Effector CD8-positive, alpha-beta T cell (primary cell): ENCODE measurements at places on chromosomes 2 and 18.

- DNase-seq, result no peak
Measured at GRCh38 chr2:46997884-46998283, 82.3 kb upstream of the MCFD2 start.

GRCh38 chr2:40093021-40093675, 314.1 kb upstream of the THUMPD2 start:
- no peak for DNase-seq

DNA sequence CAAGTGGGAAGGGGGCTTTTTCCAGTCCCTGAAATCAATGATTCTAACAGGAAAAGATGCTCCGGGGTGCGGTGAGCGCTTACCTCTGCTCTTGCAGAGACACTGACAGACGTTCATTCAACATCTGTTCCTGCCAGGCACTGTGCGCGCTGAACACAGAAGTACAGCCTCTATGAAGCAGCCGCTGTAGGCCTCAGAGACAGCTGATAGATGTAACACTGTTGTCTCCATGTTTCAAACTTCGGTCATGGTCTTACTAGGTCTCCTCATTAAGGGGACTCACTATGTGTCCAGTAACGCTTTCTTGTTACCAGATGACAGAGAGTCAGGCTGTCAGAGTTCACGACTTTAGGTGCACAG, 649 bp upstream of the CLIP4 start:
- no peak for DNase-seq

GRCh38 chr18:12011957-12012549, 30.7 kb downstream of the IMPA2 start:
- DNase-seq, result no peak

DNA sequence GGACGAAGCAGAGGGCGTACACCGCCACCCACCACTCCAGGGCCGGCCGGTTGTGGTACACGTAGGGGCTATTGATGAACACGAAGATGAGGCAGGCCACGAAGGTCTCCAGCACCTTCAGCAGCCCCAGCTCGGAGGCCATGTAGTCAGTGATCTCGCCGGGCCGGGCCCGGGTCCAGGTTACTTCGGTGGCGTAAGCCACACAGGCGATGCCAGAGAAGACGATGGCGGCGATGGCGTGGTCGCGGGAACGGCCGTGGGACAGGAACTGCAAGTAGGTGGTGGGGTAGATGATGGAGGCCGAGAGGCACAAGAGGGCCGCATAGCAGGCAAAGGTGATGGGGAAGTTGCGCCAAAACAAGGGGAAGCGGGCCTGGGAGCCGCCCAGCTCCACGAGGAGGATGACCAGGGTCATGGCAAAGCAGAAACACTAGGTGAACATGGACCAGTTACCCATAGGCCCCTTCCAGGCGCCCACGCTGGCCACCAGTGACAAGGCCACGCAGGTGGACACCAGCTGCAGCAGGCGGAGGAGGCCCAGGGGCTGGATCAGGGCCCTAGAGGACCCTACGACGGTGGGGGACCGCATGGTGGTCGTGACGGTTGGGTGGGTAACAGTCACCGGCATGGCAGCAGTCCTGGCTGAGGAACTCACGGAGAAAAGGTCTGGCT, 128.4 kb upstream of the FAM98A start:
- no peak for DNase-seq

DNA sequence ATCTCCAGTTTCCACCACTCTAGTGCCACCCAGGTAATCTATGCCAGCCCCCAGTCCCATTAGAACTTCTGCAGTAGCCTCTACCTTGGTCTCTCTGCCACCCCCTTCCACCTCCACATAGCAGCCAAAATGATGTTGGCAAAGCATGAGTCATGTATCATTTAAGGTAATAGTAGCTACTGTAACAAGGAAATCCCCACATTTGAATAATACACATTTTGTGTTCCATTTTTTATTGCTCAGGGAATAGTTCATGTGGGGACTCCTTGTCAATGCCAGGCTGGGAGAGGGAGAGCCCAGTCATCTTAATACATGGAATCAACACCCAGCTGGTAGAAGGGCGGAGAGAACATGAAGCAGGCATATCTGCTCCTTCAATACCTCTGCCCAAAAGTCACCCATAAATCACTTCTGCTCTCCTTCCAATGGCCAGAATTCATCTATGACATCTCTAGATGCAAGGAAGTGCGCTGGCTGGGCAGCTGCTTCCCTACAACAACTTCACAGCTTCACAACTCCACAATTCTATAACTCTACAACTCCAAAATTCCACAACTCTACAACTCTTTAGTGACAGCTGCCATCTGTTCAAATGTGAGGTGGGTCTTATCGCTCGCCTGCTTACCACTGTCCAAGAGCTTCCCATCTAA, 70.6 kb upstream of the GLS start:
- DNase-seq, result no peak

GRCh38 chr2:229438430-229439159, 167.5 kb upstream of the PID1 start:
- no peak for DNase-seq

GRCh38 chr2:46984040-46984439, 68.4 kb upstream of the MCFD2 start:
- DNase-seq, result no peak

- no peak for DNase-seq
Measured at GRCh38 chr18:3748086-3748485, 298.1 kb downstream of the TGIF1 start.

- DNase-seq, result no peak
Measured at GRCh38 chr2:80893711-80894110, 589.2 kb upstream of the LRRTM1 start.

DNA sequence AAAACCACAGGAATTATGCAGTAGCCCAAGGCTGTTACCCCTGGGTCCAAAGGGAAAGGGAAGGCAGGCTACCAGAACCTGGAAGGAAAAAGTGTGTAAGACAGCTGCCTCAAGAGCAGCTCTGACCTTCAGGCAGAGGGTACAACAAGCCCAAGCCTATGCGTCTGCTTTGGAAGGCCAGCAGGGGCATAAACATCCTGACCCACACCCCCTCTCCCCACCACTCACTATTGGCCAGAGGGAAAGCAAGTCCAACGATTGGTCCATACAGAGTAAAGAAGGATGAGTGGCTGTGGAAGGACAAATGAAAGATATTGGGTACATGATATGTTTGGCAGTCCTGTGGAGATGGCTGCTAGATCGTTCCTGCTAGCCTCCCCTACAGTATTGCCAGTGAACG, 227.6 kb upstream of the HNRNPA3 start:
- no peak for DNase-seq
